NCI-H187 treated with DMSO at 0.1 percent for 48 hours (cell line): ENCODE measurements at places on chromosomes 3 and 15.

GRCh38 chr3:112741983-112742382 lies 101.0 kb upstream of the CCDC80 start:
- DNase-seq = no peak

- no peak for DNase-seq
Observed at GRCh38 chr3:20104167-20104661, 64.0 kb downstream of the KAT2B start.

GRCh38 chr3:9976721-9977709 lies 9.6 kb downstream of the EMC3 start:
- no peak for DNase-seq

DNA sequence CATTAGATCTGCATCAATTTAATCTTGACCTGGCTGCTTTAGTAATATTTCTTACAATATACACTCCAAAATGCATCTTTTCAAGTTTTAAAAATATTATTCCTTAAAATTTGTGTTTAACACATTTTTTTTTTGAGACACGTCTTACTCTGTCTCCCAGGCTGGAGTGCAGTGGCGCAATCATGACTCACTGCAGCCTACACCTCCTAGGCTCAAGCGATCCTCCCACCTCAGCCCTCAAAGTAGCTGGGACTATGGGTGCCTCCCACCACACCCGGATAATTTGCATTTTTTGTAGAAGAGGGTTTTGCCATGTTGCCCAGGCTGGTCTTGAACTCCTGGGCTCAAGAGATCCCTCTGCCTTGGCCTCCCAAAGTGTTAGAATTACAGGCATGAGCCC lies 73.6 kb downstream of the ETV5 start:
- DNase-seq = no peak

GRCh38 chr3:149174901-149175300 lies 45.5 kb downstream of the HPS3 start:
- DNase-seq = no peak
